DMS53 (cell line): ENCODE measurements at places on chromosomes 3 and 15.

GRCh38 chr3:103167850-103168249, 733.0 kb downstream of the ZPLD1 start:
- no peak for DNase-seq

DNA sequence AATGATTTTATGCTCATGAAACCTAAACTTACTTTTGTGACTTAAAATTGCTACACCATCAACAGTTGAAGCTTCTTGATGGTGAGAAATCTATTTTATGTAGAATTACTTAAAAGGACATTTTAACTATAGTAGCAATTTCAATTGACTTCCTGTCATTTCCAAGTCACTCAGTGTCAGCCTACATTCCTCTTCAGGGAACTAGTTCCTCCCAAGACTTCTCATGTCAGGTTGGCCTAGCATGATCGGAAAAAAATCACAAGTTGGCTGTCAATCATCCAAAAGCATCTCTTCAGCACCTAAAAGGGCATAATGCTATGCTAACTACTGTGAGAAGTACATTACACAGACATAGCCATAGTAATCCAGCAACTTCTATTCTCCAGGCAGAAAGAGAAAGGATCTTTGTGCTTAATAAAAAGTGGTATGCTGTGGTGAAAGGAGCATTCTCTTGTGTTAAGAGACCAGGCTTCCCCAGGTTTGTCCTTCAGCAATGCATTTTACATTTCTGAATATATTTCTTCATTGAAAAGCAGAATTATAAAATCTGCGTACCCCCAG, 893.7 kb downstream of the AGBL1 start:
- no peak for DNase-seq

DNA sequence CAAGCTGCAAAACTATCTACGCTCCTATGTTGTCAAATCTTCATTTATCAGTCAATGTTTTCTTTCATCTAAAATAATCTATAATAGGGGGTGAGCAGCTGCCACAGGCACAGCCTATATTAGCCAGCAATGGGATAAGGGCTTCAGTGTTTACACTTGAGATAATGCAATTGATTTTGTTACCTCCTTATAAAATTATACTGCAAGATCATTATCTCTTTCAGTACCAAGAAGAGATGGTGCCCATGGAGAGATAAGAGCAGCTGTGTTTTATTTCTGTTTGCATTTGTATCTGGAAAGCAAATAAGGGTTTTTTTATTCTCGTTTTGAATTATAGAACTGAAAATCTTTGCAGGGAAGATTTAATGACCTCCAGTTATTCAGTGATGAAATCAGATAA, 68.9 kb downstream of the PLD1 start:
- DNase-seq: no peak

DNA sequence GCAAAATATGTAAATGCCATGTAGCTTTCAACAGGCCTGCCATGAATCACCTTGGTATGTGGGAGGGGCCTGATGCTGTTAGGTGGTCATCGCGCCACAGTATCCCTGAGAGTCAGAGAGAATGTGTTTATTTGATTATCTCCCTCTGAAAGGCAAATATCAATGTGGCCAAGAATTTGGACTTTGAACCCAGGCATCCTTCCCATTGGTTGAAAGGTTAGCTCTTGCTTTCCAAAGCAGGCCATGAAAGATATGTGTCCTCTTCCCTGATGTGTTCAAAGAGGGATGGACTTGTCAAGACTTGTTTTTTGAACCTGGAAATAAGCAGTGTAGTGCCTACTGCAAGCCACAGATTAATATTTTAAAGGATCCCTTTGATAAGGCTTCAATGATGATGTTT, 36.7 kb downstream of the SRP14 start:
- peak; percentile 90 for DNase-seq

- DNase-seq: no peak
Measured at GRCh38 chr15:29142129-29142747, 127.4 kb downstream of the NSMCE3 start.
